ENCODE measurements at places on chromosomes 2 and 18. TPM values are rescaled to one million over a fixed set of nuclear protein-coding genes. Genes with fewer than 3 reads are reported as not detected.

DNA sequence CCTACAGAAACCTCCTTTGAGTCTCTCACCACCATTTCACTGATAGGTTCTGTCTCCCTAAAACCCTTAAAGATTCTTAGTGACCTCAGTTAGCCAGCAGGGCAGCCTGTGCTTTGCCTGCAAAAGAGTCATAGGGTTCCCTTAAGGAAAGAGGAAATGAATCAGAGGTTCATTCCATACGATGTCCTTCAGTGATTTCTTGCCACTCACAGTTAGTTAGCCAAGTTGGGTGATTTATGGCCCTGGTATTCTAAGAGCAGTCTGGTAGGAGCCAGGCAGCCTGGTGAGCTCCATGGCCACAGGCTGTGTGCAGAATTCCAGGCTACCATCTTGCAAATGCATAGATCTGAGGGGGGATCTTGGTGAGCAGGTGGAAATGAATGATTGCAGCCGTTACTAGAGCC, 18.7 kb upstream of the CCBE1 start:
- no peak for DNase-seq

METTL4 gene
- total RNA-seq: 11.3 TPM

GRCh38 chr18:370751-371608, 103.1 kb upstream of the THOC1 start:
- no peak for DNase-seq

TGFA gene
- total RNA-seq: 3.0 TPM

- no peak for DNase-seq
Measured at GRCh38 chr2:16709769-16710168, 44.1 kb upstream of the CYRIA start.

DNA sequence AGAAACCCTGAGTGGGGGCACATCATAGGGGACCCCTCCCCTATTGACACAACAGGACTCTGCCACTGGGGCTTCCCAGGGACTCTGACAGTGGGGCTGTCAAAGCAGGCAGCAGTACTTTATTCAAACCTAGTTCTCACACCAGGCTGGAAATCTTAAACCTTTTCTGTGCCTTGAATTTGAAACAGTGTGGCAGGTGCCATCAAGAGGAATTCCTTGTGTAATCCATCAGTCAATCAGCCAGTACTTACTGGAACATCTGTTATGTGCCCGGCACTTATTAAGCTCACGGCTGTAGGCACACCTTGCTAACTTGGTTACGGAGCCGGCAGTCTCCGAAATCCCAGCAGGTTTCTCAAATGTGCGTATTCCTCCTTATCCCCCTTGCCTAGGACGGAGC, 12.0 kb downstream of the GLI2 start:
- no peak for DNase-seq
